ENCODE measurements at places on chromosomes 5 and 9.
A peak's percentile ranks its signal among the peaks of the same experiment; 100 is the strongest.

DNA sequence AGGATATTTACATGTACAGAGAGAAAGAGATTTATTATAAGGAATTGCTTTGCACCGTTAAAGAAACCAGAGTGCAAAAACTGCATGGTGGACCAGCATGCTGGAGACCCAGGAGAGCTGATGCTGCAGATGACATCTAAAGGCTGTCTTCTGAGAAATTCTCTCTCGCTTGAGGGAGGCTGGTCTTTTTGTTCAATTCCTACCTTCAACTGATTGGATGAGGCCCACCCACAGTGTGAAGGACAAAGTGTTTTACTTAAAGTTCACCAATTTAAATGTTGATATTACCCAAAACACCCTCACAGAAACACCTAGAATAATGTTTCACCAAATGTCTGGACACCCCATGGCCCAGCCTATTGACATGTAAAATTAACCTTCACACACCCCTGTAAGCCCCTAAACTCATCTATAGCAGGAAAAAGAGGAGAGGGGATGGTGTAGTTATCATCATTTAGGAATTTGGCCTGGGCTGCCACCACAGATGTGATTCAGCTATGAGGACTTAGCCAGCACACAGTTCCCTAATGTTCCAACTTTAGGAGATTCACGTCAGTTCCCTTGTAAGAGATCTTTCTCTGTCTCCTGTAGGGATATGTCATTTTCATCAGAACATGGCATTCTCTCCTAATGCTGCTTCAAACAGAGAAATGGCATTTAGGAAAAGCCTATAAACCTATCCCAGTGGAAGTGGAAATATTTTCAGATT, 358.2 kb upstream of the TLE4 start:
- DNase-seq, result peak; percentile 26

- no peak for DNase-seq
Observed at GRCh38 chr9:93134740-93135444, 841 bp upstream of the NINJ1 start.

DNA sequence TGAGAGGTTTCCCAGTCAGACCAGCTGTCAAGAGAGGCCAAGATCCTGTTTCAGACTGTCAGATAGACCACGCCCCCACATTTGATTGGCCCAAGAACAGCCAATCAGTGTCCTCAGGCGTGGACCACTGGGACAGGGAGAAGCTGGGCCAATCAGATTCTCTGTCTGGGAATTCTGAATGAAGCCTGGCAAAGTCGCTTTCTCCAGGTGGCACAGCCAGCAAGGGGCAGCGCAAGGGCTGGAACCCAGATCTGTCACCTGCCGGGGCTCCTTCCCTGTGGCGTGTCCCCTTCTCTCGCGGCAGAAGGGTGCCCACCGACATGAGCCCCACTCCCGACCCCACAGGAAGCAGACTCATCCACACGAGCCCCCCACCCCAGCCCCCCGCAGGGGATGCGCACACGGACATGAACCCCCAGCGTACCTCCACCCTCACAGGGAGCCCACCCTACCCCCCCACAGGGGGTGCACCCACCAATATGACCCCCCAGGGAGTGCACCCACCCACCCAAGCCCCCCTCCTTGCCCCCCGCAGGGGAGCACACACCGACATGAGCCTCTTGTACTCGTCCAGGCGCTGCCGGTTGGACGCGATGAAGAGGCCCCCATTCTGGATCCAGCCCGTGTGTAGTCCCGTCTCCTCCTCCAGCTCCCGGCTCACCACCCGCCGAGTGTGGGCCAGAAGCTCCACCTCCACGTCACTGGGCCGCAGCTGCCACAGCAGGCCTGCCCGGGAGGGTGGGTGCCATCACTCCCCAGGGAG, 6.1 kb downstream of the SARDH start:
- DNase-seq, result peak; percentile 61

GRCh38 chr5:146039420-146039819, 66.0 kb downstream of the PLAC8L1 start:
- no peak for DNase-seq

DNA sequence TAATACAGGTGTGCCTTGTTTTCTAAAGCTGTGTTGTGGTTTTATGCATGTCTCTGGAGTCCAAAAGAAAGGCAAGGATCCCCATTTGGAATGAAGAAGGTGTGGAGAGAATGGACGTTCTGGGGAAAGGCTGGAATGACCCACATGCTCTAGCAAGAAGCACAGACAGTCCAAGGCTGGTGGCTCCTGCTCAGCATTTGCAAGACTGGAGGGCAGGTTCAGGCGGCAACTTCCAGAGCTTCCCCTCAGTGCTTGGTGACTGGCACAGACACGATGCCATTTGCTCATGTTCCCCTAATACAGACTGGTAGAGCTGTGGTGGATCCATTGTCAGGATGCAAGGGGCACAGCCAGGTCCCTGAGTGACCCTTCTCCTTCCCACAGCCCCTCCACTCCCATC, 8.2 kb downstream of the SLC22A4 start:
- DNase-seq, result no peak

DNA sequence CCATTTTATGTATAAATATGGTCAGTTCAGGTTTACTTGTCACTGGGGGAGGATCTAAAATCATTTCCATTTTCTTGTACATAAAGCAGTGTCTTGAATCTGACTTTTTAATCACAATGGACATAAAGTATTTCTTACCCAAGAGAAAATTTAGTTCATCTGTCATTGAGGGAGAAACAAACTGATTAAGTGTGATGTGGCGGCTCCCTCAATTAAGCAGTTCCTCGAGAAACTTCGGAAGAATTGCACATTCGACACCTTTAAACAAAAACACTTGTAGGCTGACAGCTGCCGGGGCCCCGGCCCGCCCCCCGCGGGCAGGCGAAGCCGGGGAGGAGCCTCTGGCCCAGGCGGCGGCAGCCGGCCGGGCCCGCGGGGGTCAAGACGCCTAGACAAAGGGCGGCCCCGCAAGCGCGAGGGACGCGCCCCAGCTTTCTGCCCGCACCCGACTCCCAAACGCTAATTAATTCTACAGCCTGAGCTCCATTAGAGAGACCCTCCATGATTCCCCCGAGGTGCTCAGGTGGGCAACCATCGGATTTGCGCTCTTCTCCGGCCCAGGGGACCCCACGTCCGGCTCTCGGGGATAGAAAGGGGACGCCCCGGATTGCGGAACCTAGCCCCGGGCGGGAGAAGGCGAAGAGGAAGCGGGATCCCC, 750 bp downstream of the TRIM36 start:
- no peak for DNase-seq

DNA sequence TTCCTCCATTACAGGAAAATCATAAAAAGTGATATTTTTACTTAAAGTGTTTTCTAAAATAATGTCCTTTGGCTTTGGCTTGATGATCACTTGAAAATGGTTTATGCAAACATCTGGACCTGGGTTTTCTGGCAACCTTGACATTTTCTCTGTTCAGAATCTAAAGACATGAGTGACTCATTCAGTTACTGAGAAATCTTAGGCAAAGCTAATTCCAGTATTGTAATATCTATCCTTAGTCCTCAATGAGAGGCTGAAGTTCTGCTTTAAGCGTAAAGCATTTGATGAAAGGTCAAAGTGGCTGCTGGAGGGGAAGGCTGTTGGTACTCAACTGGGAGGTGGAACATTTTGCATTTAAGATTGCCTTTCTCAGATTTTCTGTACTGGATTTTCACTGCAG, 2.3 kb downstream of the MAN2A1 start:
- peak; percentile 15 for DNase-seq

GRCh38 chr9:125534971-125535701, 171.9 kb downstream of the MAPKAP1 start:
- no peak for DNase-seq

GRCh38 chr5:156396063-156396829, 69.3 kb downstream of the SGCD start:
- DNase-seq, result no peak

DNA sequence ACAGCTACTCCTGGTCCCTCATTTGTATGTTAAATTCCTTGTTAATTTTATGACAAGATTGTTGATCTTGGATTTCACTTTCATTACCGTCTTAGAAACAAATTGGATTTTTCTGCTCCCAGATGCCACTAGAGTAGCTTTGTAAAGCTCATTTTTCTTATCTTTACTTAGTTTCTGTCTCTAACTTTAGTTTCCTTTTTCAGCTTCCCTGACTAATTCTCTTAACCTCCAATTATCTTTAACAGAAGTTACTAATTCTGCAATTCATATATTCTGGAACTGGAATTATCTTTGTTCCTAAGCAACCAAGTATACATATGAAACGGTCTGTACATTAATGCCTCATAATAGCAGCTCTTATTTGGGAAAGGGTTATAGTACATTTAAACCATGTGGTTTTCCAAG, 16.7 kb downstream of the ITGA1 start:
- no peak for DNase-seq

- DNase-seq, result no peak
Observed at GRCh38 chr5:80654054-80654390, 430 bp upstream of the MSH3 start.

- no peak for DNase-seq
Observed at GRCh38 chr9:81656871-81657337, 32.4 kb downstream of the TLE1 start.

GRCh38 chr5:79236362-79236969, 535 bp downstream of the JMY start:
- DNase-seq, result no peak

DNA sequence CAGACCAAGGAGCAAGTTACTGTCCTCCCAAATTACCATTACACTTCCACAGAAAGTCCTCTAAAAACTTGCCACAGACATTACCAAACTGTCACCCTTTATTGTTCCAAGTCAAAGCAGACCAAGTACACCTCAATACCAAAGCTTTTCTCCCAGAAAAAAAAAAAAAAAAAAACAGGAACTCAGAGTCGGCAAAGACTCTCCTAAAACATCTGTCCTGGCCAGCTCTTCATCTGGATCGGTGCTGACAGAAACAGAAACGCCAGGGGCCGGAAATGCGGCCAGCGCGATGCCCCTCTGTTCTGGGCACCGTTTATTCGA, 718 bp downstream of the DEPDC1B start:
- no peak for DNase-seq

DNA sequence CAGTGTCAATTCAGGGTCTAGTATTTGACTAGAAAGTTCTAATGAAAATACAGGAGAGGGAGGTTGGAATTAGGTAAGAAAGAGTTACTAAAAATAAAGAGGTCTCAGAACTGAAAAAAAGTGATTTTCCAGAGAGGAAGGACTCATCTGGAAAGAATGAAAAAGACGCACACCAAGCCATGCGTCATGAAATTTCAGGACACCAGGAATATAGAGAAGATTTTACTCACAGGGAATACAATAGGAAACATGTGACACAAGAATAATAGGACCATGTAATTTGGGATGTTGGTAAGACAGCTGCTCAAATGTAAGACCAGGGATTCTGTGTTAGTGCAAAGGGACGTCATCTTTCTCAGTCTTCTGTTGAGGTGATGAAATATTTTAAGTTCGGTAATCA, 224.7 kb downstream of the GDNF start:
- peak; percentile 83 for DNase-seq

DNA sequence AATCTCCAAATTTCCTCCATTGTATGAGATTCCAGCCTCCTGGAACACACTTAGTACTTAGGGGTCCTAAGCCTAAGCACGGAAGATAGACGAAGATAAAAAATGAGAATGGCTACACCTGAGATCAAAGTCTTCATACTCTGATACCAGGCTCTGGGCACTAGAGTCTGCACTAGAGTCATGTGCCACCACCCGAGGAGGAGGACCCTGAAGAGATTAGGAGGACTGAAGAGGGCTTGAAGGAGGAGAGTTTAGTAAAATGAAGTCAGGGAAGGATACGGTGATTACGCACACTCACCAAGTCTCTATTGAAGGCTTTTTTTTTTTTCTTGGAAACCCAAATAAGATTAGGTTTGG, 573 bp upstream of the SPATA24 start:
- DNase-seq, result no peak

GRCh38 chr9:38334234-38334633, 58.3 kb upstream of the ALDH1B1 start:
- no peak for DNase-seq

GRCh38 chr9:131255676-131256197, 20.6 kb downstream of the FAM78A start:
- DNase-seq, result no peak

DNA sequence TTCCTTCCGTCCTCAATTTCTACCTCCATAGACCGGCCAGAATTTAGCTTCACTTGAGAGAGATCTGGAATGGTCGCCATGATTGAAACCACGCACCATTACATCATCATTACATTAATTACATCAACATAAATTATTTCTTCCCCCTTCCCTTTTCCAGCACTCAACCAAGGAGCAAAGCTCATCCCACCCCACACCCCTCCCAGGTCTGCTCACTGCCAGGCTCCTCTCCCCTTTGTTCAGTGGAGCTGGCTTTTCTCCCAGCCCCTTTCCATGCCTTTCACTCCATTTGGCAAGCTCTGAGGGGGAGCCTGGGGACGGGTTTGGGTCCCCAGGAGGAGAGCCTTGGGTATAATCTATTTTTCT, 8.4 kb downstream of the RACK1 start:
- DNase-seq, result no peak

DNA sequence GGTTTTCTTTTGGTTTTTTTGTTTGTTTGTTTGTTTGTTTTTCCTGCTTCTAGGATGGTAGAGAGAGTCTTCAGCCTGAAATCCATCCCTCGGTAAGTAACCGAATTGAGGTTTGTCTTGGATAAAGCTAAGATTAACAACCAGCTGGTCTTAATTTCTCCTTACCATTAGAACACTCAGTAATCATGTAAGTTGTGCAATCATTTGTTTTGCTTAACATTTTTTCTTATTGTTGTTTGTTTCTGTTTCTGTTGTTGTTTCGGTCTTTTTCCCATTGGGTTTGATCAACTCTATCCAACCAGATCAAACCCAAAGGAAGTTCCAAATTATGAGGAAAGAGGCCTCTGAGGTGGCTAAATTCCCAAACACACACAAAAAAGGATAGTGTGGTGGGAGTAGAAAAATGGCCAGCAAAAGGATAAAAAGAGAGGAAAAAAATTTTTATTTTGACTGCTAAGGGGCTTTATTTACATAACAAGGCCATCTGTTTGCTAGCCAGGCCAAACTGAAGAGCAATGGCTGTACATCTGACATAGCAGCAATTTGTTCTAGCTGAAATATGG, 49.6 kb upstream of the ANKRD31 start:
- DNase-seq, result no peak

- DNase-seq, result no peak
Observed at GRCh38 chr5:151685749-151686673, 704 bp downstream of the SPARC start.

- peak; percentile 18 for DNase-seq
Observed at GRCh38 chr5:37495668-37496347, 116.7 kb downstream of the WDR70 start.

DNA sequence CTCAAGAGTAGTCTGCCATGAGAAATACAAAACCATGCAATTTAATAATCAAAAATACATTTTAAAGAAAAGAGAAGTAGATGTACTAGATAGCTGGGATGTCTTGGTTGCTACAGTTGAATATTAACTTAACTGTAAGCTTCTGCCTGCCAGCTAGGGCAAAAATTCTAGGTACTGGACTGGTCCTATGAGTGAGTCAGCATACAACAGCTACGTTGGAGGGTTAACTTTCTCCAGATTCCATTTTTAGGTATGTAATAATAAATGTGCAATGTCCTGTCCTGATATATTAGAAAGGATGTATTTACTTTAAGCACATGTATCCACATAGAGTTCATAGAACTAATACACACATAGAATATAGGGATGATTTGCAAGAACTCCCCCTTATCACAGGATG, 230.1 kb downstream of the CAAP1 start:
- DNase-seq, result no peak

GRCh38 chr5:158700231-158701006, 399.3 kb downstream of the EBF1 start:
- no peak for DNase-seq

- no peak for DNase-seq
Observed at GRCh38 chr9:121216271-121216805, 14.7 kb upstream of the RAB14 start.

GRCh38 chr5:81038495-81038894, 78.3 kb downstream of the RASGRF2 start:
- no peak for DNase-seq

All from brain microvascular endothelial cell (primary cell).